ENCODE measurements at places on chromosomes 5 and 9. TPM values are rescaled to one million over a fixed set of nuclear protein-coding genes. Genes with fewer than 3 reads are reported as not detected.

Gene FYB1
- total RNA-seq = not detected

DNA sequence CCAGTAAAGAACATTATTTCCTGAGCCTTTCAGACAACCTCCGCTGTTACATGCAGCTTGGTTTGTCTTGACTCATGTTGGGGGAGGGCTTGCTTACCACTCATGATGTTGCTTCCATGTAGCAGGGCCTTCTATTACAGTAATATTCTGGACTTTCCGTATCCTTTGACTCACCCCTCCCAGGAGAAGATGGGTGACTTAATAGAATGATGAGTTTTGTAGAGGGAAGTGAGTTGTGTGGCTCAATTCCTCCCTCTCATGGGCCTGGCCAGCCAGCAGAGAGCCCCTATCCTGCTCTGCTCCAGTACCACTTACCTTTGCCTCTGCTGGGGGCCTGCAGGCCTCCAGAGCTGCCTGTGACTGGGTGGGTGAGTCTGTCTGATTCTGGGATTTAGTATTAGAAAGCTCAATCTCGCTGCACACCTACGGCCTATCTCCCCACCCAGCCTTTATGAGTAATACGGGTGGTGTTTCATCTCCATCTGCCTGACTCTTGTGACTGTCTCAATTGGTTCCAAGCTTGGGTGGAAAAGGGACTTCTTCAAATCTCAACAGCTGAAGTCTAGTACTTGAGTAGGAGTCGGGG, 52.6 kb upstream of the KLF9 start:
- no peak for DNase-seq

DNA sequence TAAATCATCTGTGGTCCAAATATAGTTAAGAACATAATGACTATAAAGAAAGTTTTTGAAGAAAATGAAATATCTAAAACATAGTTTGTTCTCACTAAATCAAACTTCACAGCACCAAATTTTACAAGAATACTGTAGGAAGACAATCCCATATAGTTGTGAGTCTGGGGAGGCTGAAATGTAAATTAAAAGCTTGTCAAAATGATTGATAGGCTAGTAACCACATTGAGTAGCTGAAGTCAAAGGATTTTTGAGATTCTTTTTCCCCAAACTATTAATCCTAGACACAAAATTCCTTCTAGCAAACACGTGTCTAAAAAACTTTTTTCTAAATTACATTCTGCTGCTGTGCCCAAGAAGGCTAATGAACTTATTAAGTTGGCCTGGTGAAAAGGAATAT, 13.0 kb downstream of the BHMT start:
- no peak for DNase-seq

DNA sequence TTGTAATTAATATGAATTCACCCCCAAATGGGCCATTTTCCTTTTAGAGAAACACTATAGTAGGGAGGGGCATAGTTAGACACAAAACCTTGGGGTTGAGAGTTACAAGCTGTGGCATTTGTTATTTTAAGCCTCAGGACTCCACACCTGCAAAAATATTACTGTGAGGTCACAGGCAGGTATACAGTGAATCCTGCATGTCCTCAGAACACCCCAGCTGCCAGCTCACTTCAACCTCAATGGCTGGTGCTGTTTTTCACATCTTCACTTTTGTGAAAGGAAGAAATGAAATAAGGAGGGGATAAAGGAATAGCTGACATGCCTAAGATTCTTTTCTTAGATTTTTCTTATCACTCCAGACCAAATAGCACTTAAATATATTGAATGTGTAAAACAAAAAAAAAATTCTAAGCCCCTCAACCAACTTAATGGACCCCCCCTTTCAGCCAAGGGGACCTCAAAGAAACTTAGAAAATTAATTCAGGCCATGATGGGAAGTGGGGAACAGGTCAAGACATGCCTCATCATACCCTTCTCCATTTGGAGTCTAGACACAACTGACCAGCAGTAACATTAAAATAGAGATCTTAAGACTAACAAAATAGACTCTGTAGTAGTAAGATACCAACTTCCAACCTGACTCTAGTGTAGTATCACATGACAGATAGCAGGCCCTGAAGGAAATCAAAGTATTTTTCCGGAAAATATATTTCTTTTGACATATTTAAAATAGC, 9.2 kb downstream of the C9orf85 start:
- no peak for DNase-seq

Measured in epithelial cell of proximal tubule (primary cell).